ENCODE measurements at places on chromosomes 2 and 18. TPM values are rescaled to one million over a fixed set of nuclear protein-coding genes. Genes with fewer than 3 reads are reported as not detected.

DNA sequence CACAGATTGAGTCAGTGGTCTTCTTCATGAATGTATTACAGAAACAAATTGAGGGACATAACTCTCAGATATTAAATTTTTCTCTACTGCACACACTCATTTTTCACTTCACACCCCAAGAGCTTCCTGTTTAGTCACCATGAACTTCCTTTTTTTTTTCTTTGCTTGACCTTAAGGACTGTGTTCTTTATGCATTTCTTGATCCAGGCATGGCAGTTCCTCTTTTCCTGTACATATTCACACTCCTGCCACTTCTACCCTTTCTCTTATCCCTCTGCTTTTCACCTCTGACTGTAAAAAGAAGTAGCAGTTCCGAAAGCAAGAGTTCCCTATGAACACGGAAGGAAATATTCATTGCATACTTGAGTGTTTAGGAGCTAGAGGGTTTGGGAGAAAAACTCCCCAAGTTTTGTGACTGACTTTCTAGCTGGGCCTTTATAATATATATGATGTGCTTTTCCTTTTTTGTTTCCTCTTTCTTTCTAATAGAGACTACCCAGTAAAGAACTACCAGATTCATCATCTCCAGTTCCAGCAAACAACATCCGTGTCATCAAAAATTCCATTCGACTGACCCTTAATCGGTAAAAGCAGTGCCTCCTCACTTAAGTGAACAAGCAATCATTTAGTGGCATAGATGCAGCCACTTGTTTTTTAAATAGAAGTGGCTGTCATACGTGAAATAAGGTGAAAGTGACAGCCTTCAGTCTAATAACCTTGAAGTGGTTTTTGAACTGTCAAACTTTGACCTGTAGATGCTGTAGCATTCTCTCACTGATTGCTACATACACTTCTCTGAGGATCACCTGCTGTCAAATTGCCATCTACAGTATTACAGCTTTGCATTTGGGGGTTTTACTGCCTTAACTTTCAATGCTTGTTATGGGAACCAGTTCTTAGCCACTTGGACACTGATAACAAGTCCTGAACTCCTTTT is 40.8 kb downstream of the PAPOLG start:
- DNase-seq = peak; percentile 23

- DNase-seq = peak; percentile 22
Observed at GRCh38 chr2:159677654-159678053, 34.7 kb upstream of the MARCHF7 start.

DNA sequence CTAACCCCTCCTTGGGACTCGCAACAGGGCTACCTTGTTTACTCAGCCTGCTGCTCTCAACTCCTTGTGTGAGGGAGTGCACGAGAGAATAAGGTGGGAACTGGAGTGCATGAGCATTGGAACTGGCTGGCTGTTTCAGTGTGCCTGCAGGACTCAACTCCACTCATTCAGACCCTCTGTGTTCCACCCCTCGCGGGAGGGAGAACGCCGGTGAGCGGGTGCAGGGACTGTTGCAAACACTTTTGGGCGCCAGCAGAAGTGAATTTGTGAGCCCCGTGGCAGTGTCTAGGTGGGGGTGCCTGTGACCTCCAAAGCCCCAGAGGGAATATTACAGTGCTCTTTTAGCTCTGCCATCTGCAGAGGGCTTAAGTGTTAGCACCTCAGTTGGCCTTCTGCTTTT is 1978.3 kb upstream of the PIK3C3 start:
- no peak for DNase-seq

The SERPINB10 gene
- not detected for total RNA-seq

GRCh38 chr2:141911485-141912066 is 219.2 kb downstream of the LRP1B start:
- DNase-seq = peak; percentile 12

The LOXHD1 gene
- total RNA-seq = not detected

- no peak for DNase-seq
Observed at GRCh38 chr18:47970664-47971531, 40.4 kb upstream of the SMAD2 start.

The SNRPD1 gene
- total RNA-seq = 9.2 TPM

The AGXT gene
- total RNA-seq = not detected

The CCNYL1 gene
- total RNA-seq = 5.4 TPM

The RNASEH1 gene
- 28.5 TPM for total RNA-seq

- DNase-seq = no peak
Observed at GRCh38 chr2:101803128-101803527, 105.6 kb downstream of the MAP4K4 start.

DNA sequence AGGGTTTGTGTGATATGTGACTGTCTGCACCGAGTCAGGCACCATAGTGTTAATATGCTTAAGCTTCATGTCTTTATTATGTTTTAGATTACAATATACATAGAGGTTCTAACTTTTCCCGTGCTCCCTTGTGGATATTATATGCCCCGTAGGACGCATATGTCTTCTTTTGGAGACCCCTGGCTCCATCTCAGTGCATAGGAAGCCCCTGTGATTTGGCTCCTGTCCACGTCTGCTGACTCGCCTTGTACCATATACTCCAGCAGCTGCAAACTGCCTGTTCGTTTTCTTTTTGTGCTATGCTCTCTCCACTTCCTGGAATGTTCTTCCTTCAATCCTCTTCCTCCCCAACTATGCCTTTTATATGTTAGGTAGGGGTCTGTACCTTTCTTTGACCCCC is 110.9 kb downstream of the PTRHD1 start:
- no peak for DNase-seq

GRCh38 chr2:69067866-69068265 is 54.9 kb downstream of the ANTXR1 start:
- DNase-seq = no peak

DNA sequence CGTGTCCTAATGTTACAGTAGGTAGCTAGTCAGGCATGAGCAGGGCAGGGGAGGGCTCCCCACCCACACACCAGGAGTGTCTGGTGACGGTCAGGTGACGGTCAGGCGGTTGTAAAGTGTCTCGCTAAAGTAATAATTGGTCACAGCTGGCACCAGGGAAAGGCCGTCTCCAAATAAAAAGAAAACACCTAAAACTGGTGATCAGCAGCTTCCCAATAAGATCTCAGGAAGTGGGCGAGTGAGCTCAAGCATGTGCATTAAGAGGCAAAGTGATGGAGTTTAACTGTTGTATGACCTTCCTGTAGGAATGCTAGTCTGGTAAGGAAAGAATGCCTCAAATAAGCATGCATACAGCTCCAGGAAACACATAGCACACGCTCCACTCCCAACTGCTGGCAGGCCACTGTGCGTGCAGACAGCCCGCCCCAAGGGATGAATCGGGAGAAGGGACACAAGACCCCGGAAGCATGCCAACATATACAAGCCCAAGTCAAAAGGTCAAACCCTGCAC is 177.1 kb downstream of the RNF144A start:
- DNase-seq = peak; percentile 39

GRCh38 chr18:42080340-42080739 is 125.3 kb downstream of the PIK3C3 start:
- peak; percentile 9 for DNase-seq

DNA sequence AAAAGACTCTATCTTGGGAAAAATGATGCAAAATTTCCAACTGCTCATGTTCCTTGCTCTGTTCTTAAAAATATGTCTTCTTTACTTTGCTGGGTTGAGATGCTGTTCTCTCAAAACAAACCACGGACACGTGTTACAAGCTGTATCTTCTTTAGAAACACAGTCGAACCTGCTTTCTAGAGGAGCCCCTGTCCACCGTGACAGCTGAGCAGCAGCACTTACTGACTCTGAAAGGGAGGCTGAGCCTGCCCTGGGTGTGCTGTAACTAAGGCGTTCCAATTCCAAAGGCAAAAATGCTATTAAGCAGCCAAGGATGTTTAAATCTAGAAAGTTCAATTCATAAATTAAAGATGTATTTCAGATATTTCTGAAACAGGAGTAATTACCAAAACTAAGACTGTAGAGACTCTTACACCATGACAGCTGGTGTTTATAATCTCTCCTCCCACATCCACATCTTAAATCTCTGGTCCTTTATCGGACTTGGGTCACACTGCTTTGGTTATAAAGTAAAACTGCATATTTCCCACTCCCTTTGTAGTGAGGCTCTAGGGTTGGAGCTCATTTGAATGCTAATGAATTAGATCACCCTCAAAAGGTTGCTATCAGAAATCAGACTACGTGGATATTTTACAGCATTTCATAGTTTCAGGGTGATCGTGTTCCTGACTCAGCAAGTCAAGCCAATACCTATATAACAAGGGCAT is 281.2 kb upstream of the LYPD1 start:
- DNase-seq = peak; percentile 38

GRCh38 chr2:126359494-126359893 is 296.5 kb upstream of the GYPC start:
- DNase-seq = no peak

DNA sequence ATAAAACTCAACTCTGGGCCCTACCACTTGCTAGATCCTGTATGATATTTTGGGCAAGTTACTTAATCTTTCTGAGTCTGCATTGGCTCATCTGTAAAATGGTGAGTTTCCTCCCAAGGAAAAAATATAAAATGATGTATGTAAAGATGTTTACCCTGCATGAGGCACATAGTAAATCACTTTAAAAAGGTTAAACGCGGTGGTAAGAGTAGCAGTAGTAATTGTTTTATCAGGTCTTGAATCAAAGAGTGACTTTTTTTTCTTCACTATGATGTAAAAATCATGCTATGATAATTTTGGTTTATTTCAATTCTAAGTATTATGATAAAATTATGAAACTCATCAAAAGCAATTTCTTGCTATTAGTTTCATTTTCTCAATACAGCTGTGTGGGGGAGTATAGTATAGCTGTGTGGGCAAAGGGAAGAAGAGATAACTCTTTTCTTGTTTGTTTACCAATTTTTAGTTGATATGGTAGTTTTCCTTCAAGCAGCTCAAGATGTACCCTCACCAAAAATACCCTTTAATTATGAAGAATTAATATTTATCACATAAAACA is 10.7 kb downstream of the ARHGAP15 start:
- no peak for DNase-seq
